ENCODE measurements at places on chromosomes 13 and 19.
A peak's percentile ranks its signal among the peaks of the same experiment; 100 is the strongest.

DNA sequence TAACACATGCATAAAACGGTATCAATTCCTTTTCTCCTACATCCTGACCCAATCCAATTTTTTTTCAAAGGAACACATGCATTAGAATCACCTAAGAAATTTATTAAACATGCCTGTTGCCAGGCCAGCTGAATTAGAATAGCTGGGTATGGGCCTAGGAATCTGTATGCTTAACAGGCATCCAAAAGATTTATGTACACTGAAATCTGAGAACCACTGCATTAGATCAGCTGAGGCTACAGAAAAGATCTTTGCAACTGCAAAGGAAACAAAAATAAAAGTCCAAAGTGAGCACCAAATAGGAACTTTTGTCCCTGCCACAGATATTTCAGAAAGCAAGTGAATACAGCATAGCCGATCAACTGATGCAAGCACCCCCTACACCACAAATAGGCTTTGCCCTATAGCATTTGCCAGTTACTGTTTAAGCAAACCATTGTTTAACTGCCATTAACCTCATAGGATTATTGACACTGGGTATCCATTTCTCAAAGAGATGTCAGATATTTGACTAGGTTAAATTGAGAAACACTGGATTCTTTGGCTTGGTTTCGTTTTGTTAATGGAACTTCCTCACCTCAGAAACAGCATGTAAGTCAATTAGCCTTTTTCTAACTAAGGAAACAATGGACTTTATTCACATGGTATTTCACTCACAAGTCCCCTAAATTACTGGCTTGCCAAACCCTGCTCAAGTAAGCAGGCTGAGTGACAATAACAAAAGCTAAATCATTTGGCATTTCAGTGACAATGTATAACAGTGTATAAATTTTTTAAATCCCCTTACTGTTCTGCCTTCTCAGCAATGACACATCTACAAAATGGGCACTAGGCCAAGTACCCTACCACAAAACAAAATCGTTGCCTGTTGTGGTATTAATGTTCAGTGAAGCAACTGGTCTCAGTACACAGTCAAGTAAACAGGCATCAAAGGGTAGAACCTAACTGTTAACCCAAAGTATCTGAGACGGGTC, 67.8 kb downstream of the SUCLA2 start:
- DNase-seq, result no peak

GRCh38 chr13:112241288-112241687, 134.9 kb upstream of the SPACA7 start:
- no peak for DNase-seq

- DNase-seq, result no peak
These were observed 191.3 kb downstream of the KLF5 start for GRCh38 chr13:73250061-73250460.

DNA sequence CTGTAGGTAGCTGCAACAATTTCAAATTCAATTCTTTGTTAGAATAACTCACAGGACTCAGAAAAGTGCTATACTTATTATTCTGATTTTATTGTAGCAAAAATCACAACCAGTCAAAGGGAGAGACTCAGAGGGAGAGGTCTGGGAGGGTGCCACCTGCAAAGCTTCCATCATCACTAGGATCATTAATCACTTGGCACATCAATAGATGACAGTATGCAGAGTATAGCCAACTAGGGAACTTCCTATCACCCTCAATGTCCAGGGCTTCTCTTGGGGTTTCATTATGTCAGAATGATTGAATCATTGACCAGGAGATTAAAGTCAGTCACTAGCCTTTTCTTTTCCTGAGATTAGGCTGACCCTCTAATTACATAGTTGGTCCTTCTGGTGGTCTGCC, 431.3 kb upstream of the ATXN8OS start:
- DNase-seq, result no peak

GRCh38 chr19:18675779-18676178, 7.7 kb upstream of the CRTC1 start:
- no peak for DNase-seq

DNA sequence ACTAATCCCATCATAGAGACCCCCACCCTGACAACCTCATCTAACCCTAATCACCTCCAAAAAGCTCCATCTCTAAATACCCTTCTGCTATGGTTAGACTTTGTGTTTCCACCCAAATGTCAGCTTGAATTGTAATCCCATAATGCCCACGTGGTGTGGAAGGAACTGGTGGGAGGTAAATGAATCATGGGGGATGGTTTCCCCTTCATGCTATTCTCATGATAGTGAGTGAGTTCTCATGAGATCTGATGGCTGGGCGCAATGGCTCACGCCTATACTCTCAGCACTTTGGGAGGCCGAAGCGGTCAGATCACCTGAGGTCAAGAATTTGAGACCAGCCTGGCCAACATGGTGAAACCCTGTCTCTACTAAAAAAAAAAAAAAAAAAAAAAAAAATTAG, 2.6 kb downstream of the VMAC start:
- peak; percentile 32 for DNase-seq

Measured in stimulated activated CD4-positive, alpha-beta T cell treated with anti-CD3 and anti-CD28 coated beads, Interleukin-4, amount 100 ng/mL, for 4 hours (primary cell).